ENCODE measurements at places on chromosomes 16 and 17. TPM values are rescaled to one million over a fixed set of nuclear protein-coding genes. Genes with fewer than 3 reads are reported as not detected.

DNA sequence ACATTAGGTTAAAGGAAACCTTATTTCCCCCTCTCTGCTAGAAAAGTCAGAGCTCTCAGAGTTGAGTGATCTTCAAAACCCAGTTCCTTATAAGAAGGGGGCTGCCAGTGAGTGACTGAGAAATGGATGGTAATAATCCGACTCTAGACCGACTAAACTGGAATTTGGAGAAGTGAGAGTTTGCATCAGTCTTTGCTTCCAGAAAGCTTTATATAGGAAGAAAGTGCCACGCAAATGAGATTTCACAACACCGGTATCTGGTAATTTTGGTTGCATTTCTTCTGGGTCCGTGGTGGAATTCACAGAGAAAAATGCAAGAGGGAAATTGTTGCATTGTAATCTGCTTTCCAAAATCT lies 271.4 kb downstream of the MAF start:
- DNase-seq = no peak

- DNase-seq = peak; percentile 70
These were observed 63.7 kb downstream of the SPAG9 start for GRCh38 chr17:51056813-51057510.

DNA sequence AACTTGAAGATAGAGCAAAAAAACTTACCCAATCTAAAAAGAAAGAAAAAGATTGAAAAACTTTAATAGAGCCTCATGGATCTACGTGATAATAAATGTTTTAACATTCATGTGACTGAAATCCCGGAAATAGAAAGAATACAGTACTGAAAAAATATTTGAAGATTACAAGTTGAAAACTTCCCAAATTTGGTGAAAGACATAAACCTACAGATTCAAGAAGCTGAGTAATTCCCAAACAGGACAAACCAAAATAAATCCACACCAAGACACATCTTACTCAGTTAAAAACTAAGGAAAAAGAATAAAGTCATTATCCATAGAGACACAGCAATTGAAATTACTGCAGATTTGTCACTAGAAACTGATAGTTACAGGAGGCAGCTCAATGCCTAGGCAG lies 121.8 kb upstream of the NUDT7 start:
- no peak for DNase-seq

GRCh38 chr16:57629516-57630406 lies 1.3 kb downstream of the ADGRG1 start:
- DNase-seq = no peak

DNA sequence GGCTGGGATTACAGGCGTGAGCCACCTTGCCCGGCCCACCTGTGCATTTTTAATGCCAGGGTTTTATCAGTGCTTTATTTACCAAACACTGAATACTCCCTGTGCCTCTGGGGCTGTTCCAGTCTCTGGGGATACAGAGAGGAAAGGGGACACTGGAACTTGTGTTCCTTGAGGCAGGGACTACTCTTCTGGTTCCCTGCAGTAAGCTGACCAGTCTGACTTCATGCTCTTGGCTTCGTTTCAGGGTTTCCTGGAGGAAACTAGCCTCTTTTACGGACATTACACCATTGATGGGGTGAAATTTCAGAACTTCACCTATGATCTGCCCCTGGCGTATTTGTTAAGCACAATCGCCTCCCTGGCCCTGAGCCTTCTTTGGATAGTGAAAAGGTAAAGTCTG lies 37.4 kb upstream of the COQ7 start:
- no peak for DNase-seq

DNA sequence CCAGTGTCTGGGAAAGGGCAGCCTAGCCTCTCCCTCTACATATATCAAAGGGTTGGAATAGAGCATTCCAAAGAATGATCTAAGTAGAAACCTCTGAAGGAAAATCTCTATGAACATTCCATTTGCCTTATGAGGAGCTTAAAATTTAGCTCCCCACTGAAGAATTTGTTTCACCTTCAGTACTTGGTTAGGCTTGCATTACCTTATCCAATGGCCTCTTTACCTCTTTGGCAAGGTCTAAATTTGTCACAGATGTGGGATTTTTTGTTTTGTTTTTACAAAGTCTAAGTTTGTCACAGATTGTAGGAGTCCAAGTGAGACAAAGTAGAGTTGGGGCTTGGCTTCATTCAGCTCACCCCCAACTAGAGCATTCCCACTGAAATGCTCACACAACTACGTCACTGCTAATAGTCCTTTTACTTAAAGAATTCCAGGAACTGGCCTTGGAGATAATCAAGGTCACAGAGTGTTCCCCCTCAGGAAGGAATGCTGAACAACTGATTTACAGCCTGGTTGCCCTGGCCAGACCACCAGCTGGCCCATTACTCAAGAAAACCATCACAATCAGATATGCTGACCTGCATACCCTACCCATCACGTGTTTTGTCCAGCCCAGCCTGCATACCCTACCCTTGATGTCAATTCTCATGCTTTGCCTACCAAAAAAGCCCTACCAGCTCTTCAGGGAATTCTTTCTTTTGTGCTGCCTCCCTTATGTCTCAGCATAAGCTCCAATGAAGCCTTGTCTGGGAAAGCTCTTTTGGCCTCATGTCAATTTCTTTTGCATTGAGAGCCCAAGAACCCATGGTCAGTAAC lies 26.5 kb upstream of the PPM1D start:
- DNase-seq = no peak

The CCP110 gene
- 7.4 TPM for total RNA-seq

- no peak for DNase-seq
These were observed 39.7 kb downstream of the USP10 start for GRCh38 chr16:84739349-84740124.

- no peak for DNase-seq
These were observed 1.9 kb downstream of the HNF1B start for GRCh38 chr17:37742762-37743611.

GRCh38 chr16:84845496-84846002 lies 25.8 kb downstream of the CRISPLD2 start:
- no peak for DNase-seq

The OR1D2 gene
- not detected for total RNA-seq

DNA sequence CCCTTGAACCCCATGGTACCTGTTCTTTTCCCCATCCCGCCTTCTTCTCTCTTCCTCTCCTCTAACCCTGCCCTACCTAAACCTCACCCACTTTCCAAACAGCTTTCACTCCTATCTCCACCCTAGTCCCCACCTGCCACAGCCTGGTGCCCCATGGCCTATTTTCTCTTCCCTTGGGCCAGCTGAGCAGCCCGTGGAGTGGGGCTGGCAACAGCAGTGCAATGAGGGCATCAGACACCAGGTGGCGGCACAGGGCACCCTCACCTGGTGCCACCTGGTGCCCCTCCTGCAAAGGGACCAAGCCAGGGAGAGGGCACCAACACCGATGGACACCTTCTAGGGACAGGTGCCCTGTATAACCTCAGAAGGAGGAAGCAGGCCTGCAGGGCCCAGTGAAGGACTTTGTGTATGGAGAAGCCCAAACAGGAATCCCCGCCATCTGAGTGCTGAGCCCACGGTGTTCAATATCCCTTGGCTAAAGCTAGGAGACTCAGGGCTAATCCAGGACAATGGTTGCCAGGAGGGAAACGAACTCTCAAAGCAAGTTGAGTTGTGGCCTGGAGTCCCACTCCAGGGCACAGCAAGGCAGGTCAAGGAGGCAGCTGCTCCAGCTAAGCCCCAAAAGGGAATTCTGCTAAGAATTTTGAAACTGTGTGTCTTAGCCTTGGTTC lies 4.0 kb upstream of the ABCC3 start:
- no peak for DNase-seq

- DNase-seq = no peak
These were observed 254.5 kb upstream of the CACNG5 start for GRCh38 chr17:66580184-66580955.

The ABCC3 gene
- 1.3 TPM for total RNA-seq

DNA sequence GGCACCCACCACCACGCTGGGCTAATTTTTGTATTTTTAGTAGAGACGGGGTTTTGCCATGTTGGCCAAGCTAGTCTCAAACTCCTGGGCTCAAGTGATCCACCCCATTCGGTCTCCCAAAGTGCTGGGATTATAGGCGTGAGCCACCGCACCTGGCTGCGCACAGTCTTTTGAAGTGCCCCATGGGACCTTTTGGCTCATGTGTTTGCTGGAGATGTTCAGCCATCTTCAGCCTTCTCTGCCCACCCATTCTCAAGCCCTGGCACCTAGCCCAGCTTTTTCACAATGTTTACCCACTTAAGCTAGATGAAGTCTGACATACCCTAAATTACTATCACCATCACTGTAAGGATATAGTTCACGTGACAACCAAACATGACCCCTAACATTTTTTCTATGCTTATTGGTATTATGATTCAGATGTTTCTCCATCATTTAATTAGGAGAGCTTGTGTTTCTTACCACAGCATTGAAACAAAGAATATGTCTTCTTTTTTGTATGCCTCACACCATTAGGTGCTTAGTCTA lies 32.3 kb downstream of the PECAM1 start:
- no peak for DNase-seq

GRCh38 chr16:8146256-8147012 lies 443.9 kb downstream of the TMEM114 start:
- DNase-seq = no peak

GRCh38 chr17:56648321-56648720 lies 54.8 kb downstream of the NOG start:
- no peak for DNase-seq

GRCh38 chr16:88274847-88275246 lies 107.9 kb upstream of the ZNF469 start:
- no peak for DNase-seq

GRCh38 chr16:72442385-72443158 lies 270.6 kb upstream of the PMFBP1 start:
- no peak for DNase-seq

The NLGN2 gene
- total RNA-seq = 8.3 TPM

The SLC6A2 gene
- not detected for total RNA-seq

GRCh38 chr17:50457621-50458020 lies 11.1 kb downstream of the CHAD start:
- DNase-seq = no peak

- DNase-seq = no peak
These were observed 1.6 kb upstream of the KIAA0513 start for GRCh38 chr16:85025781-85026653.

DNA sequence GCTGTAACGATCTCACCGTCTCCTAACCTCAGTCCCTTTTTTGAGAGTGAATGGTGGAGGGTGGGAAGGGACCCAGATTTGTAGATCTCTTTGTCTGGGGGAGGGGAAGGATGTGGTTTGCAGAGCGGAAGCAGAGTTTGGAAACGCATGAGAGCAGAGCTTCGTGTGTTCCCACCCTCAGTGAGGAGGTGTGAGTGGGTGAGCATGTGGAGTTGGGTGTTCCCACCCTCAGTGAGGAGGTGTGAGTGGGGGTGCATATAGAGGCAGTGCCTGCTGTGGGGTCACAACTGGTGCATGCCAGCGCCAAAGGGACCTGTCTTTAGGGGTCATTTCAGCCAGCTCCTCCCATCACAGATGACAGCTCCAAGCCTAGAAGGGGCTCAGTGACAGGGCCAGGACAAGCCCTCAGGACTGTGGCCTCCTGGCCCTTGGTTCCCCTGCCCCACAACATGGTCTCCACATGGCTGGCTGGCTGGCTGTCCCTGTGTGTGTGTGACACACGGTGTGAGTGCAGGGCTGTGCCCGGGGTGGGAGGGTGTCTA lies 1.8 kb upstream of the CISD3 start:
- no peak for DNase-seq

GRCh38 chr17:51443646-51444045 lies 183.3 kb downstream of the UTP18 start:
- no peak for DNase-seq

The RAB34 gene
- 314 TPM for total RNA-seq

DNA sequence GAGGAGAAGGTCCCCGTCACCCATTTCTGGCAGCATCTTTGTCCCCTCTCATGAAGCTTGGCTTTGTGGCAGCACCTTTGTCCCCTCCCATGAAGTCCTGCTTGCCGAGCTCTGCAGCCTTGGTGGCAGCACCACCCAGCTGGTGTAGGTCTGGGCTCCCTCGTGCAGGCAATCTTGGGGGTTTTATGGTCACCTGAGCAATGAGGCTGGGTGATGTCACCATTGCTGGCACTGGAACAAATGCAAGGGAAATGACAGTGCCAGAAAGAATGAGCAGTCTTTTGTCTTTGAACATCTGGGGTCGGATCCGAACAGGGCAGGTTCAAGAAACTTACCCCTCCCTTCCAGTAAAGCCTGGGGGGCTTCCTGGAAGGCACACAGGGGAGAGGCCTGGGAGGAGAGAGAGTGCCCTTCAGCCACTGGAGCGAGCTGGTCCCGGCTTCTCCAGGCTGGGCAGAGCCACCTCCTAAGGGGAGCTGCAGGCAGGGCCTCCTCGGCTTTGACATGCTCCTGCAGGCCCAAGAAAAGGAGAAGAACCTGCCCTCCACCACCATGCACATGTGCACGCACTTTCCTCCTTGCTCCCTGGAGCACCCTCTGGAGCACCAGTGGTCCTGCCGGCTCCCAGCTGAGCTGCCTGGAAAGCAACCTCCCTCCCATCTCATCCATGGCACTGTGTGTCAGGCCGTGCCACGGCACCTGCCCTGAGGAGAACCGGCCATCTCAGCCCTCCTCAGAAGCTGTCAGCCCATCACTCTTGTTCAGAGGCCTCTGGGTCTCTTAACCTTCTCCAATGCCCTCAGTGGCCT lies 16.0 kb downstream of the BTBD17 start:
- no peak for DNase-seq

DNA sequence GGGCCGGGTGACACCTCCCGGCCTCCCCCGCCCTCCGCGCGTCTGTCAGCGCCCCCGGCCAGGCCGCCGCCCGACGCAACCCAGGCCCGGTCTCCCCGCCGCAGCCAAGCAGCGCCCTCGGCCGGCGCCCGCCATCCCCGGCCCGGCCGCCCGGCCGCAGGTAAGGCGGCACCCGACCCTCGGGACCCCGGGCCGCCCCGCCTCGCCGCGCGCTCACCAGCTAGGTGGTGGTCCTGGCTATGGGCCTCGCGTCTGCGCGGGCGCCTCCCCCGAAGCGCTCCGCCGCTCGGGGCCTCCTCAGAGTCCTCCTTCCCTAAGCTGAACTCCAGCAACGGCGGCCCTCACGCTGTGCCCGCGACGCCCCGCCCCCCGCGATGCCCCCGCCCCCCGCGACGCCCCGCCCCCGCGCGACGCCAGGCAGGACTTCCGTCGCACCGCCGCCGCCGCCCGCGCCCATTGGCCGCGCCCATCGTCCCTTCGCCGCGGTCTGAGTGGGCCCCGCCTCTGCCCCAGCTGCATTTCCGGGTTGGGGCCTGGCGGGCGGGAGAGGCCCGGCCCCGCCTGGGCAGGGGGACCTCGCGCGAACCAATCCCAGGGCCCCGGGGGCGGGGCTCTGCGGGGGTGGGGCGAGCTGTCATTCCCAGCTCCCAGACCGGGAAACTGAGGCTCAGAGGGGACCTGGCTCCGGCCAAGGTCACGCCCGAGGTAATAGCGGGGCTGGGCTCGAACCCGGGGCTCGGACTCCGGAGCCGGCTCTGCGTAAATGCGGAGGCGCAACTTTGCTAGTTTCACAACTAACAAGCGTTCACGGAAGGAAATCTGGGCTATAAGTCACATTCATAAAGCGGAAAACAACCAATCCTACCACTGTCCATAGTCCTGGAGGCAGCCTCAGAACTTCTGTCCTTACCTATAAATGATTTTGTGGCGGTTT lies 9.0 kb upstream of the KCTD5 start:
- peak; percentile 53 for DNase-seq

The SHISA6 gene
- total RNA-seq = 0.55 TPM

The CYB5D1 gene
- 5.3 TPM for total RNA-seq

GRCh38 chr16:50763211-50763610 lies 21.3 kb downstream of the CYLD start:
- DNase-seq = no peak

The NAGPA gene
- total RNA-seq = 59.9 TPM

The AANAT gene
- total RNA-seq = not detected

- DNase-seq = no peak
These were observed 16.7 kb upstream of the TOB1 start for GRCh38 chr17:50882851-50883250.

- DNase-seq = no peak
These were observed 32.1 kb upstream of the LONP2 start for GRCh38 chr16:48212033-48212432.

- DNase-seq = no peak
These were observed 12.8 kb downstream of the CYTH1 start for GRCh38 chr17:78769196-78769773.

All from kidney epithelial cell (primary cell).